ENCODE measurements at places on chromosomes 16 and 17.
A peak's percentile ranks its signal among the peaks of the same experiment; 100 is the strongest.

DNA sequence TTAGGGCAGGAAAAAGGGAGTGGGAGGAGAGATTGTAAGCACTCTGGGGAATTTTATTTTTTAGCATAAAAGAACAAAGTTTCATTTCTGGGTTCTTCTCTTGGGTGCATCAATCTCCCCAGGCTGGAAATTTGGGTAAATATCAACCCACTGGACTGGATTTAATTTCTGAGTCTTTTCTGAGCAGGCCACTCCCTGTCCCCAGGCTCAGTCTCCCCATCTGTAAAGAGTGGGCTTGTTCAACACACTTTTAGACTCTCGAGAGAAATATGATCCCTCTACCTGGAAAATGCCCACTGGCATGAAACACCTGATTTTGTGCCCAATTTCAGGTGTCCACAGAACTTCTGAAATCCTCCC lies 617 bp upstream of the VTN start:
- no peak for DNase-seq

DNA sequence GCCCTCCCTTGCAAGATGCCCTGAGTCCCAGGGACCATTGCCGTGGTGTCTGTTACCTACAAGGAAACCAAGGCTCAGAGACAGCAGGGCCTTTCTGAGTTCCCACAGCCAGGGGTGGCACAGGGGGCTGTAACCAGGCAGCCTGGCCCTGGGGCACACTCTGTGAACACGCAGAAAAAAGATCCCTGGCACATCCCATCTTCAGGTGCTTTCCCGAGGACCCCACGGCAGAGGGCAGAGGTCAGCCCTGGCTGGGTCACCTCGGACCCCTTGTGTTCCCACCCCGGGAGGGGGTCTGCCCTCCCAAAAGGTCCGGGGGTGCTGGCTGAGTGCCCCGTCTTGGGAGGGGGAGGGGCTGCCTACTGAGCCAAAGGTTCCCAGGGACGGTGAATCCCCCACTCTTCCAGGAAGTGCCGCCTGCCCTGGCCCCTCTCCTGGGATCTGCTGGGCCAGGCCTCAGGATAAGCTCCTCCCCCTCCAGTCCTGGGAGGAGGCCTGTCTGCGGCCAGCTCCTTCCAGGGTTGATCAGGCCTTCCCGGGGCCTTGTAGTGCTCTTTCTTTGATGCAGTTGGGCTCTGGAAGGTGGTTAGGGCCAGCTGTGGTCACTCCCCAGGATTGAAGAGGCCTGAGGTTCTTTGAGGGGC lies 8.1 kb downstream of the GLIS2 start:
- no peak for DNase-seq

DNA sequence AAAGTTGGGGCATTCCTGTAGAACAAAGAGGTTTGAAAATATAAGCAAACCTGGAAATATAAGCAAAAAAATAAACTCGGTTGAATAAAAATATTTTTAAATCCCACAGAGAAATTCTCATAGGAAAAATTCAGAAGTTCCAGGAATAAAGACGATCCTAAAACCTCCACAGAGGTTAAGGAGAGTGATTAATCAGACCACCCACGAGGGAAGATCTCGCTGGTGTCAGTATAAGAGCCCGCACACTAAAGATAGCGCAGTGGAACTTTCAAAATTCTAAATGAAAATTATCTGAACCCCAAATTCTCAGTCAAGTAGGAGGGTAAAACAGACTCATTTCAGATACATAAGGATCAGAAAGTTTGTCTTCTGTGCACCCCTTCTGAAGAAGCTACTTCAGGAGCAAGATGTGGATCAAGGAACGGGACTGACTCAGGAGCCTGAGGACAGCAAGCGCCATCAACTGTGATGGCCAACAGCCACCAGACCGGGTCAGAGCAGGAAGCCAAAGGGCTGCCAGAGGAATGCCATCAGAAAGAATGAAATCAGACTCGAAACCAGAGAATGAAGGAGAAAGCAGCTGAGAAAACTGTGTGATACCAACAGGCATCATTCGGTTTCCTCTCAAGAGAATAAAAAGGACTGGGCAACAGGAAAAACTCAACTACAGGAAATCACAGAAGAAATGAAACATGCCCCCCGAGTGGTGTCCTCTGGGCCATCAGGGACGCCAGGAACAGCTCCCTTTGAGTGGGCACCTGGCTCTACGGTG lies 66.9 kb downstream of the CYTH1 start:
- no peak for DNase-seq

- DNase-seq = no peak
Measured at GRCh38 chr16:75378616-75379015, 54.7 kb downstream of the CFDP1 start.

DNA sequence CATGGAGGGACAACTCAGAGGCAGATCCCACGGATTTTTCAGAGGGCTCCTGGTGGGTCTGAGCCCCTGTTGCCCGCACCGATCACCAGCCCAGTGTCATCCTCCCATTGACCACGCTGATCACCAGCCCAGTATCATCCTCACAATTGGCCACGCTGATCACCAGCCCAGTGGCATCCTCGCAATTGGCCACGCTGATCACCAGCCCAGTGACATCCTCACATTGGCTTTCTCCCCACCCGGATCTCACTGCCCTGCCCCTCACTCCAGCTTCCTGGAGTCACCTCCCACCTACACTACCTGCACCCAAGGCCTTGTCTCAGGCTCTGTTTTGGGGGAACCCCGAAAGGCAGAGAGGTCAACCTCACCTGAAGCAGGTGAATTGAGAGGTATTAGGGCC lies 358.2 kb upstream of the TNRC6C start:
- DNase-seq = no peak

DNA sequence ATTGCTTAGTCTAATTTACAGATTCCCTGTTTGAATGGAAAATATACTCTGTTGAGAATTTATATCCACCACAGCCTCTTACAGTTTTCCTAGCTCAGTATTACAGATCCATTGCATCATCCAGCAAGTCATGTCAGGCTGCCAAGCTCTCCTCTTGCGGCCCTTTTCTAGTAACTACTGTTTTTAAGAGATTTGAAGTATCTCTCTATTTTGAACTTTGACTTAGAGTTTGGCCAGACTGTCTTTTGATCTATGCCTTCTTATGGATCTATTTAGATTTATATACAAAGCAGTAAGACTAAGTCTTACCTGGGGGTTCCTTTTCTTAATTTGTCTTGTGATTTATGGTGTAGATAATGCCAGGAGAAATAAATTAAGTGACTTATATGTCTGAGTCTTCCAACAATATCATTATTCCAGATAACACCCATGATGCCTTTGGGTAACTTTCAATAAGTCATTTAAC lies 53.1 kb upstream of the ABCC11 start:
- DNase-seq = peak; percentile 86

- no peak for DNase-seq
Measured at GRCh38 chr17:28582513-28582912, 5.8 kb upstream of the ALDOC start.

- no peak for DNase-seq
Measured at GRCh38 chr16:361341-361871, 8.9 kb upstream of the AXIN1 start.

- no peak for DNase-seq
Measured at GRCh38 chr17:41772586-41773189, 13.8 kb downstream of the JUP start.

GRCh38 chr17:35170968-35171771 lies 23.0 kb downstream of the SLC35G3 start:
- peak; percentile 52 for DNase-seq
